ENCODE measurements at places on chromosomes 2 and 18.

DNA sequence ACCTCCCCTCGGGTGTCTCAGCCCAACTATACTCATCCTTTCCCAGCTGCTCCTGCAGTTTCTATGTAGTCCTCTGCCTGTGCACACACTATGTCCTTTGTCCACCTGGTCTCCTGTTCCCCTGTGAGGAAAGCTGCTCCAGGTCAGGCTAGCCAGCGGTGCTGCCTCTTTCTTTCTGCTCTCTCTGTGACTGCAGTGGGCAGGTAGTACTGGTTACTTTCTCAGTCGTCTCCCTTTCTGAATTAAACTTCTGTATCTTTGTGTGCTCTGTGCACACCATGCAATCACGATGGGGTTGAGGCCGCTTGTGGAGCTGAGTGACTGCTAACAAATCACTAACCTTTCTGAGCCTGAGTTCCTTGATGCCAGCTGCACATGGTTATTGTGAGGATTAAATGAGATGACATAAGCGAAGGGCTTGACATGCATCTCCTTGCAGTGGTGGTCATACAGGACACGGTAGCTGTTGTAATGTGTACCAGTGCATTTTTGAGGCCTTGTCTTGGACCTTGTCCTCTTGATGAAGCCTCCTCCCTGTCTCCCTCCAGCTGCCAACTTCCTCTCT lies 3.5 kb downstream of the FARP2 start:
- DNase-seq = no peak

- no peak for DNase-seq
Measured at GRCh38 chr2:215332872-215333595, 21.2 kb downstream of the ATIC start.

DNA sequence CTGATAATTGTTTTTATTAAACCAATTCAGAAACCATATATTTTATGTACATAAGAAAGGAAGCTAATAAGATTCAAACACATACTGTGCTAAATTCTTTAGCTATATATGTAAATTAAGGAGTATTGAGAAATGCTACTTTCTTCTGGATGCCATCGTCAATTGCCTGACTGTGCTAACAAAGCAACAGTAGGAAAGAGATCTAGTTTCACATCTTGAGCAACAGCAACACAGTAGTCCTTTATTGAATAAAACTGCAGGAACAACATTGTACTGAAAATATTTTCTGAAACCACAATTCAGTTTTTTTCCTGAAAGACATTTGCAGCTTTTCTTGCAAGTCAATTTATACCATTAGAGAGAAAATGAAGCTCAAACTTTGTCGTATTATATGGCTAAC lies 1404.9 kb upstream of the SLC39A10 start:
- no peak for DNase-seq

GRCh38 chr2:182381225-182381624 lies 45.6 kb downstream of the PDE1A start:
- peak; percentile 54 for DNase-seq

DNA sequence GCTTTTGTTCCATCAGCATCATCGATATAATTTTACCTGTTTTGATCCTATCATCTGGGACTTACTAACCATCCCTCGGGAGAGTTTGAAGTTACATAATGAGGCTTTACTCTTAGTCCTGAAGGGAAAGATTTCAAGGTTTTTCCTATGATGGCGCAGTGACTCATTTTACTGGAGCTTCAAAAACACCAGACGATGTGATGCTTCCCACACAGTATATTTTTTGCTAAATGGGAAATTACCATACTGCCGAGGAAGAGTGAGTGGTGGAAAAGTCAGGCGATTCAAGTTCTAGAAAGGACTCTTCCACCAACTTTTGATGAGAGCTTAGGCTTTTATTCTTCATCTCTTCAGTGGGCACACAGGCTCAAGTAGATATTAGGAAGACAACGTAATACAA lies 44.6 kb upstream of the GCG start:
- DNase-seq = no peak

- DNase-seq = no peak
Measured at GRCh38 chr2:156483741-156484173, 47.6 kb downstream of the GPD2 start.

DNA sequence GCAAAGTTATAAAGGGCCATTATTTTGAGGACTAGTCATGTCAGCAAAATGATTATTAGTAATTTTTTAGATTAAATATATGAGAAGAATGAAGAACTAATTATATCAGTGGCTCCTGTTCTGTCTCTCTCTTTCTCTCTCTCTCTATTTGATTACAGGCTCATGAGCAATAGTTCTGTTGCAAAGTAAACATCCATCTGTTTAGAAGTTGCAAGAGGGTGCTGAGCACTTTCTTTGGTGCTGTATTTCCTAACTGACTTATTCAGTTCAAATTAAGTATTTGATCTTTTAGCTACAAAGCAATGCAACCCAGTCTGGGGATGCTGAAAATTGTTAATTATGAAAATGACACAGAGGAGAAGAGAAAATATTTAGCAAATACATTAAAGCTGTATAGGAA lies 408.1 kb upstream of the UBE2E3 start:
- no peak for DNase-seq

DNA sequence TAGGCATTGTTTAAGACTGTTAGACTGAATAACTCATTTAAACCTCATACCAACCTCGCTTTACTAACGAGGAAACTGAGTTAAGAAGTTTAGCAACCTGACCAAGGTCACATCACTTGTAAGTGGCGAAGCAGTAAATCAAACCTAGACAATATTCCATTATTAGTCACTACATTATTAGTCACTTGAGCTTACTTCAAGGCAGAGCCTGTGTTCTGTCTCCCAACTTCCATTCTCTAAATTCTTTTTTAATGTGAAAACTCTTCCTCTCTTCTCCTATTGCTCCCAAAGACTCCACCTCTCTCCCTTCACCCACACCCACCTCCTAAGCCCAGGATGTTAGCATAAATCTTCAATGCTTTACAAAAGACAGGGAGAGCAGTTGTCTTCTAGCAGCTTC lies 156.5 kb downstream of the ARL6IP6 start:
- DNase-seq = no peak

DNA sequence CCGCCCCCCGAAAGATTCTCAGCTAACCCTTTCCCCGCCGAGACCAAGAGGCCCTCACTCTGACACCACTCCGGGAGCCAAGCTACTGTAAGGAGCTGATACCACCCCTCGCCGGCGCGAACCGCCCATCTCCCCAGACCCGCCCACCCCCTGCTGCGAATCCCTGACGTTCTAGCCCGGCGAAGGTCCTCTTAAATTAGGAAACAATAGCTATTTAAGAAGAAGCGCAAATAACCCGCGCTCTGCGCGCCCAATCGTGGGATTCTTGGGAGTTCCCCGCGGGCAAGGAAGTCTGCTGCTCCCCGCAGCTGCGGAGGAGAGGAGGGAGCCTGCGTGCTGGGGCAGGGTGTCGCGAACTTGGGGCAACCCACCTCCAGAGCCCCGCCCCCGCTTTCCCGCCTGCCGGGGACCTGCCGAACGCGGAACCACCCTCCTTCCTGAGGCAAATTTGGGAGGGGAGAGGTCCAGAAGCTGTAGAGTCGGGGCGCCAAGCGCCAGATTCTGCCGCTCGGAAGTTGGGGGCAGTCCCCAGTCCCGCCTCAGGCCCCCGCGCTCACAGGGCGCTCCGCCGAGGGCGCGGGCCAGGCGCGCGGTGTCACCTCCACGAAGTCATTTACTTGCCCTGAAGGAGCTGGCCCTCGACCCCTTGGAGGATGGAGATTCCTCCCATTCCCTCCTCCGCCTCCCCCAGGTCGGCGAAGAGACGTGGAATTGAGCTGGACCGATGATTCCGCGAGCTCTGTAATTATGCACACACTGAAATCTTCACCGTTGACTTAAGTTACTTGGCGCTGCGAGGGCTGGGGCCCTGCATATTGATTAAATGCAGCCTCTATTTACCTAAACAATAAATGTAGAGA lies 8.4 kb upstream of the SP9 start:
- DNase-seq = no peak

DNA sequence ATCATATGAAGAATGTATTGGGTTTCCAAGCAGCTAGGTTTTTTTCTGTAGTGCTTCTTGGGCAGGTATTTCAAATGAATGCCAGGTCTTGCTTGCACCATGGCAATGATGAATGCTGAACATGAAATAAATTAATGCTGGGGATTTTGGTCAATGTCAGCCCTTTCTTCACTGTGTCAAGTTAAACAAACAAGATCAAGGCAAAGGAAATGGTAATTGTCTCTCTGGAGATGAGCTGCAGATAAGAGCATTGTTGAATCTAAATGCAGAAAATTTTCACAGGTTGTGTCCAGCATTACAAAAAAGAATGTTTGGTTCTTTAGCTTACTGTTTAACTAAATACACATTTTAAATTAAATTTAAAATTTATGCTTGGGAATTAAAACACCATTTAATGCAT lies 144.3 kb downstream of the GPD2 start:
- no peak for DNase-seq

- no peak for DNase-seq
Measured at GRCh38 chr2:36059691-36060090, 295.9 kb upstream of the CRIM1 start.

- no peak for DNase-seq
Measured at GRCh38 chr18:32805354-32805753, 32.5 kb upstream of the KLHL14 start.
